ENCODE measurements at places on chromosomes 11 and 22. TPM values are rescaled to one million over a fixed set of nuclear protein-coding genes. Genes with fewer than 3 reads are reported as not detected.

GRCh38 chr11:82837650-82838049, 62.6 kb downstream of the PRCP start:
- no peak for DNase-seq

Gene PARVG
- not detected for total RNA-seq

DNA sequence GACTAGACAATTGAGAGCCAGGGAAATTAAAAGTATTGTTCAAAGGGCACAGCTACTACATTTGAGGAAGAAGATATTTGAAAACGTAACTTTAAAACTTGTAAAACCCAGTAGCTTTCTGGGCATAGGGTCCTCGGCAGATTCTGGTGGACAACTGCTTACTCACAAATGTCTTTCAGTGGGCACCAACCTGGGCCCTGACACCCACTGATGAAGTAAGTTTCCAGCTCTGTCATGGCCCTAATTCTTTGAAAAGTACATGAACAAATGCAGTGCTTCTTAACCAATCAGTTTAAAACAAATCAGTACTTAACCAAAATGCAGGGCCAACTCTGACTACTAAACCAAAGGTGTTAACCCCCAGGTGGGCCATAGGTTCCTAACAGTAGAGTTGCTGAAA, 1170.1 kb downstream of the LRRC4C start:
- no peak for DNase-seq

DNA sequence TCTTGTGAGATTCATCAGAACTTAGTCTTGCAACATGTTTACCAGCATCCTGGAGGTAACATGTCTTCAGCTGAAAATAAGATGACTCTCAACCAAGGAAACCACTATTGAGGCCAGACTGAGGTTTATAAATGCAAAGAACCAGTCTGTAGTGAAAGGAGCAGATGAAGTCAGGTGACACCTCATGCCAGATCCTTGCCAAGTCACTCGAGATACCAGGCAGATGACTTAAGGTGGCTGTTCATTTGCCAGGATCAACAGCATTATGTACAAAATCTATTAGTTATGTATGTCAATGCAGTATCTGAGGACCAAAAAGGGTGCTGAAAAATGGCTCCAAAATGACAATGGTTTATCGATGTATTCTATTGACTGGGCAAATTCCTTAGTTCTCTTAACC, 100.0 kb upstream of the SOX6 start:
- no peak for DNase-seq

DNA sequence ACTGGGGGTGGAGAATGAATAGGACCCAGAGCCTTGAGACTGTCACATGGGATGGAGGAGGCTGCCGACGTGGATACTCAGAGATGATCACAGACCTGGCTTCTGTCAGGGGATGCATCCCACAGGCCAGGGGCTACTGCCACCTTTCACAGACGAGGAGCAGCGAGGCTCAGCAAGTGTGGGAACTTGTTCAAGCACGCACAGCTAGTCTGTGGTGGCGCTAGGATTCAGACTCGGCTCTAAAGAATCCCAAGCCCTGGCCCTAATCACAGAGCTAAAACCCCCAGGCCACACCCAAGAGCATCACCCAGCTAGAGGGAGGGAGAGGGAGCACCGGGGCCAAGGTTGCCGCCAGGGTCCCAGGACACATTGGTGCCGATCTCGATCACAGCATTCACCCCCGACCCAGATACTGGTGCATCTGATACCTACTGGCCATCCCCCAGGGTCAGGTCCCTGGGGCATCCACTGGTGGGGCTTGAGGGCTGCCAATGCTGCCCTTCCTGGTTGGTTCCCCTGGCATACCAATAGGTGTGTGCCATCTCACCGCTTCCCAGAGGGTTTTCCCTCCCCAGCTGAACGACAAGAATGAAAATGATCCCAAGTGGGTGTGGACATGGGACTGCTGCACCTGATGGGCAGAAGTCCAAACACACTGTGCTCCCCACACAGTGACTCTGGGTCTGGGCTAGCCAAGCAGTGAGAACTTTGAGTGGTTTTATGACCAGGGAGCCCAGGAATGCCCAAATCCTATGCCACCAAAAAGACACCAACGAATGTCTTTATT, 6.2 kb downstream of the CHST1 start:
- no peak for DNase-seq

GRCh38 chr22:39527481-39527961, 5.0 kb downstream of the RPS19BP1 start:
- no peak for DNase-seq

DNA sequence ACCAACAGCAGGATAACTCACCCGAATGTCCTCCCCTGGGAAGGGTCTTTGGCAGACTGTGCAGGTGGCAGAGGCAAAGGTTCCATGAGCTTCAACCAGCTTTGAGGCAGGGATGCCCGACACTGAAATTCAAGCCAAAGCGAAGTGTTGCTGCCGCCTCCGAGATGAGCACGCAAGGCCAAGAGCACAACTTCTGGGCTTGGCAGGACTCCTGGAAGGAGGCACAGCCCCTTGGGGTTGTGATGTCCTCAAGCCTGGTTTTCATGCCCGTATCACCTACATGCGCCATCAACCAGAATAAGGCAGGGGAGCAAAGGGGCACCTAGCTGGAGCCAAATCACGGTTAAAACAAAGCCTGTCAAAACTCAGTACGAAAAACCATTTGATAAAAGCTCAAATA, 5.7 kb downstream of the SIRT3 start:
- DNase-seq = no peak

DNA sequence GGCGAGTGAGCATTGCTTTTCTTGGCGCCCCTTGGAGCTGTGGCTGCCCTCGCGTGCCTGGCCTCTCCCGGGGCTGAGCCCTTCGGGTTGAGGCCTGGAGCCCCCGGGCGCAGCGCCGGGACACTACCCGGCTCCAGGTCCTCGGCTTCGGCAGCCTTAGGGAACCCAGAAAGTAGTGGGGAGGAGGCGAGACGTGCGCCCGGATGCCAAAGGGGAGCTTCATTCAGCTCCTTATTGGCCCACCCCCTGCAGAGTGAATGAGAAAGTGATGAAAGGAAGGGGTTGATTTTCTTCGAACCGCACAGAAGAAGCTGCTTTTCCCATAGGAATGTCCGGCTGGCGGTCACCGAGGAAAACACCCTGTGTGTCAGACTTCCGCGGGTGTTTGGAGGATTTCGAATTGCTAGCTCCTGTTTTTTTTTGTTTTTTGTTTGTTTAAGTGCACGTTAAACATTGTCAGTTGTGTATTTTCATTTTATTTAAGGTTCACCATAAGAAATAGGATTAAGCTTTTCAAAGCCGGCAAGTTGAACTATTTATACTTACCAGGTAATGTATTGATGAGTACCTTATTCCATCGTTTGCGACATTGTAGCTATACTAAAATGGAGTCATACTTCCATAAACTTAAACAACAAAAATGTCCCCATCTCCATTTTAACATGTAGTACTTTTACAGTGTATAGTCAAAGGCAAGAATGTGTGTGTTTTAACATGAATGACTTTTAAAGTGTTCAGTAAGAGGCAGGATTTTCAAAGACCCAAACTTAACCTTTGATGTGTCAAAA, 841 bp upstream of the EIF4G2 start:
- DNase-seq = peak; percentile 90

- DNase-seq = no peak
Measured at GRCh38 chr11:57615308-57615707, 17.8 kb downstream of the SERPING1 start.

Gene C11orf86
- total RNA-seq = not detected

Gene RFPL3
- not detected for total RNA-seq

Gene CEP126
- total RNA-seq = 8.9 TPM

Gene TANGO2
- 24.9 TPM for total RNA-seq

Gene ISX
- total RNA-seq = not detected

DNA sequence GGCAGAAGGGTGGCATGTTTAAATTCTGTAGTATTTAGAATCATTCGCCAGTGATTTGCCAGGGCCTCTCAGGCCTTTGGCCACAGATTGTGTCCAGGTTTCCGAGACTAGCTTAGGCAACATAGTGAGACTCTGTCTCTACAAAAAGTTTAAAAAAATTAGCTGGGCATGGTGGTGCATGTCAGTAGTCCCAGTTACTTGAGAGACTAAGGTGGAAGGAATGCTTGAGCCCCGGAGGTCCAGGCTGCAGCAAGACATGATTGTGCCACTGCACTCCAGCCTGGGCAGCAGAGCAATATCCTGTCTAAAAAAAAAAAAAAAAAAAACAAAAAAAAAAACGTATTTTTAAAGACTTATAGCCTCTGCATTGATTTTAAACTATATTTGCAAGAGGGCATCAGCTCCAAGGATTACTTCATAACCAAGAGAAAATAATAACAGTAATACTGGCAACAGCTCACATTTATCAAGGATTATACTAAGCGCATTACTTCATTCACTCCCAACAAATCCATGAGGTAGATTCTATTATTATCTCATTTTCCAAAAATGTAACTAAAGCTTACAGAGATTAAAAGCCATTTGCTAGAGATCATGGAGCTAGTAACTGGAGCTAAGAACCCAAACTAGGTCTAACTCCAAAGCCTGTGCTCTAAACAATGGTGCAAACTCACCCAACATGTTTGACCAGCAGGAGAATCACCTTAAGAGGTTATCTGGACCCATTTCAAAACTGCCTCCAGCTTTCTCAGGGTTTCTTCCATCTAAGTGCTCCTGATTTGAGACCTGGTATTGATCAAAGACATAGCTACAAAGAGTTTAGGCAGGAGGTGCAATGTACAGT, 32.6 kb upstream of the SLC6A5 start:
- DNase-seq = no peak

DNA sequence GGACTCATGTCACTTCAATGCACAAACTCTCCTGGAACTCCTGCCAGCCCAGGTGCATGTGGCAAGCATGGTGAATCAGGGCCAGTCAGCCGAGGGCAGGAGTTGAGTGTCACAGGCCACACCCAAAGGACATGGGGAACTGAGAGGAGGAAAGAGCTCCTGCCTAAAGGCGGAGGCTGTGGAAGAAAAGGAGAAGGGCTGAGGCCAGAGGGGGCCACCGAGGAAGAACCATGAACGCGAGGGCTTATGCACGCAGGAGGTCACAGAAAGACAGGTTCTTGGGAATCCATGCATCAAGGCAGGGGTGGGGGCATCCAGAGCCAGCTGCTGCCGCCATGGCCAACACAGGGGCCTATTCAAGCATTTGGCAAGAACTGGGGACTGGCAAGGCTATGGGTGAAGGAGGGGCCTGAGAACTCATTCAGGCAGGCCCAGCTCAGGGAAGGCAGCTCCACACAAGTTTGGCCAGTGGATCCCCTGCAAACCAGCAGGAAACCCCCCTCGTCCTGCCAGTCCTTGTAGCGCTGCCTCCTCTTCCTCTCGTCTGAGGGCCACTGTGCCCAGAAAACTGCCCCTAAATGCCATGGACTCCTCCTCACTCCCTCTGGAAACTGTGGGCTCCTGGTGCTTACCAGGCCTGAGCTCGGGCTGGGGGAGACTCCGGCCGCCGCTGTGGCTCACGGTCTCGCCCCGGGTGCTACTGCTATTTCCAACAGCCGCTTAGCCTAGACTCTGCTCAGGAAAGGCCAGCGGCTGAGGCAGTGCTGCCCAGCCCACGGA, 15.4 kb downstream of the PPM1F start:
- no peak for DNase-seq

Gene FAM180B
- total RNA-seq = 0.52 TPM

- no peak for DNase-seq
Measured at GRCh38 chr11:22477312-22477711, 139.1 kb downstream of the SLC17A6 start.

Gene SCUBE1
- 0.68 TPM for total RNA-seq

GRCh38 chr11:20064961-20065405, 95.3 kb downstream of the DBX1 start:
- DNase-seq = no peak

DNA sequence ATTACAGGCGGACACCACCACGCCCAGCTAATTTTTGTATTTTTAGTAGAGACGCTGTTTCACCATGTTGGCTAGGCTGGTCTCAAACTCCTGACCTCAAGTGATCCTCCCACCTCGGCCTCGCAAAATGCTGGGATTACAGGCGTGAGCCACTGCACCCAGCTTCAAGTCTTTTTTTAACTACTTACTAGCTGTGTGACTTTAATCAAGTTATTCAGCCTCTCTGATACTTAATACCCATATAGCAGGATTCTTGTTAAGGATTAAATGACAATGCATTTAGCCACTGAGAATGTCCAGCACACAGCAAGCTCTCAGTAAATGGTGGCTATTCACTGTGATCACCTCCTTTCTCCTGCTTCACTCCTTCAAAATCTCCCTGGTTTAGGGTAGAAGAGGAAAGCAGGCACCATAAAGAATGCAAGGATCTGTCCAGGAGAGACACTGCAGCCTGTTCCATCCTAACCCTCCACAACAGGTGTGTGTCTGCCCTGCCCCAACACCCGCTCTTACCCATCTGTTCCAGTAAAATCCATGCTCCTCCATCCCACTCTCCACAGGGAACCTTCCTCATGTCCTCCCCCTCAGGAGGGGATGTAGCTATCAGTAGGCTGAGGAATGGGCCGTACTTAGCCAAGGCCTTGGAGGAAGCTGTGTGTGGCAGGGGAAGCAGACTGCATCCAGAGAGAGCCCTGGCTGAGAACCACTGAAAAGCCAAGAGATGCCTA, 69.3 kb downstream of the MICAL3 start:
- no peak for DNase-seq

DNA sequence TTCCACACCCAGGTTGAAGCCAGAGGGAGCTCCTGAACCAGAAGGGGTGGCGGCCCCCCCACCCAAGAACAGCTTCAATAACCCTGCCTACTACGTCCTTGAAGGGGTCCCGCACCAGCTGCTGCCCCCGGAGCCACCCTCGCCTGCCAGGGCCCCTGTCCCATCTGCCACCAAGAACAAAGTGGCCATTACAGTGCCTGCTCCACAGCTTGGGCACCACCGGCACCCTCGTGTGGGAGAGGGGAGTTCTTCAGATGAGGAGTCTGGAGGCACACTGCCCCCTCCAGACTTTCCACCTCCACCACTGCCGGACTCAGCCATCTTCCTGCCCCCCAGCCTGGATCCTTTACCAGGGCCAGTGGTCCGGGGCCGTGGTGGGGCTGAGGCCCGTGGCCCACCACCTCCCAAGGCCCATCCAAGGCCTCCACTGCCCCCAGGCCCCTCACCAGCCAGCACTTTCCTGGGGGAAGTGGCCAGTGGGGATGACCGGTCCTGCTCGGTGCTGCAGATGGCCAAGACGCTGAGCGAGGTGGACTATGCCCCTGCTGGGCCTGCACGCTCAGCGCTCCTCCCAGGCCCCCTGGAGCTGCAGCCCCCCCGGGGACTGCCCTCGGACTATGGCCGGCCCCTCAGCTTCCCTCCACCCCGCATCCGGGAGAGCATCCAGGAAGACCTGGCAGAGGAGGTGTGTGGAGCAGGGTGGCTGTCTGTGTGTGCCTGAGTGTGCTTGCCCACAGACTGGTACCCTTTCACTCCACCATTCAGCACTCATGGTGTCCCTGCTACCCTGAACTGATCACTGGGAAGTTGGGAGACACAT, 6.7 kb downstream of the PHOX2A start:
- no peak for DNase-seq

DNA sequence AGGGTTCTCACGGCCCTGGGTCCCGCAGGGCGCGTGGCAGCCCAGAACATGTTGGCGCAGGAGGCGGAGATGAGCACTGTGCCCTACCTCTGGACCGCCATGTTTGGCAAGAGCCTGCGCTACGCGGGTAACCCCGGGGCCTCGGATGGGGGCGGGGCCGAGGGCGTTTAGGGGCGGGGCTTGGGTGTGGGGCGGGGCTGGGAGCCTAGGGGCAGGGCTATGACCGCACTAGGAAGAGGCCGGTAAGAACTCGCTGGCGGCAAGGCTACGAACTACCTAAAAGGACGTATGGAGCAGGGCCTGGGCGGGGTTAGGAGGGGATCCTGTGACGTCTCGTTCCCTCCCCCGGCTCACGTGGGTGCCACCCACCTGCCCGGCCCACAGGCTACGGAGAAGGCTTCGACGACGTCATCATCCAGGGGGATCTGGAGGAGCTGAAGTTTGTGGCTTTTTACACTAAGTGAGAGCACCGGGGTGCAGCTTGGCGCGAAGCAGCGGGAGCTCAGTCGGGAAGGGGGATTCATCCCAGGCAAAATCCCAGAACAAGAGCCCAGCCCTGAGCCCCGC, 2.8 kb upstream of the LZTR1 start:
- DNase-seq = no peak

Data from osteocyte (in vitro differentiated cells).